ENCODE measurements at places on chromosomes 7 and 10.

- H3K27me3 ChIP-seq, result no peaks in the 10 kb centered on the region
- H3K4me3 ChIP-seq, result no peak overlapping the region
- no peak overlapping the region for H3K27ac ChIP-seq
- peaks cover 9% of the 10 kb centered on the region for H3K4me1 ChIP-seq
- H3K36me3 ChIP-seq, result no peaks in the 10 kb centered on the region
These were observed 27.9 kb downstream of the C7orf25 start for GRCh38 chr7:42883950-42884349.

DNA sequence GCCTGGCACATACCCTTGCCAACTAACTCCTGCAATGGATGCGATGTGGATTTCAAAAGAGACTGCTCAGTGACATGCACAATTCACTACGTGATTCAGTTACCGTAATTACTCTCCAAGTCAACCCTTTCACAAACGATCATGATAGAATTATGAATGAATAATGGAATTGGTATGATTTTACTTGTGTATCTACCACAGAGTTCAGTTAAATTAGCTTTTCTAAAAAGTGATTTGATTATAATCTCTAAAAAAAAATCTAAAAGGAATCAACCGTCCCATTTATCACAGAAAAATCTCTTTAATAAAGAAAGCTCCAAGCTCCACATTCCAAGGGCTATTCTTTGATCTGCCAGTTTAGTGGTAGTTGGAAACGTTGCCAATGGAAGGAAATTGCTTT, 30.4 kb upstream of the RSU1 start:
- H3K27ac ChIP-seq, result no peak overlapping the region
- peaks cover 10% of the 10 kb centered on the region for H3K4me1 ChIP-seq
- DNase-seq, result no peak
- H3K4me3 ChIP-seq, result no peak overlapping the region
- no peaks in the 10 kb centered on the region for H3K36me3 ChIP-seq
- H3K27me3 ChIP-seq, result no peaks in the 10 kb centered on the region

DNA sequence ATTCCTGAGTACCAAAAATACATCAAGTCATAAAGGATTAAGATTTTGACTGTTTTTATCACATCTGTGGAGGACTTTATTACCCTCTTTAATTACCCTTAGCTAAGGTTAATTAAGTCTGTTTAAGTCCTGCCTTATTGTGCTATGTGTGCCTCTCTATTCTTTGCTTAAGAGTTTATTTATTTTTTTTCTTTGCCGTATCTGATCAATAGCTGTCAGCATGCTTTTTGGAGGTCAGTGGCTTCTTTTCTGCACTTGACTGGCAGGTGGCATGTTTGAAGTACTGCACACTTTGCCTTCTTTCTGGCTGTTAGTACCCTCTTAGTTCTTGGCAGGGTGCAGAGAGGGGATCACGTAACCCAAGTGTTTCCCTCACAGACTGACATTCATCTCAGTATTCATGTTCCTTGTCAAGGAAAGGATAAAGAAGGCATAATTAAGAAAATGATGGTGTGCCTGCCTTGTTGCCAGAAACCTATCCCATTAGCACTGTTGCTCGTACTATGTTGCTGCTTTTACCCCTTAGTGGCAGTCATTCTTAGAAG, 225.8 kb downstream of the EXOC4 start:
- H3K4me1 ChIP-seq, result peaks cover 18% of the 10 kb centered on the region
- H3K27ac ChIP-seq, result no peak overlapping the region
- DNase-seq, result no peak

DNA sequence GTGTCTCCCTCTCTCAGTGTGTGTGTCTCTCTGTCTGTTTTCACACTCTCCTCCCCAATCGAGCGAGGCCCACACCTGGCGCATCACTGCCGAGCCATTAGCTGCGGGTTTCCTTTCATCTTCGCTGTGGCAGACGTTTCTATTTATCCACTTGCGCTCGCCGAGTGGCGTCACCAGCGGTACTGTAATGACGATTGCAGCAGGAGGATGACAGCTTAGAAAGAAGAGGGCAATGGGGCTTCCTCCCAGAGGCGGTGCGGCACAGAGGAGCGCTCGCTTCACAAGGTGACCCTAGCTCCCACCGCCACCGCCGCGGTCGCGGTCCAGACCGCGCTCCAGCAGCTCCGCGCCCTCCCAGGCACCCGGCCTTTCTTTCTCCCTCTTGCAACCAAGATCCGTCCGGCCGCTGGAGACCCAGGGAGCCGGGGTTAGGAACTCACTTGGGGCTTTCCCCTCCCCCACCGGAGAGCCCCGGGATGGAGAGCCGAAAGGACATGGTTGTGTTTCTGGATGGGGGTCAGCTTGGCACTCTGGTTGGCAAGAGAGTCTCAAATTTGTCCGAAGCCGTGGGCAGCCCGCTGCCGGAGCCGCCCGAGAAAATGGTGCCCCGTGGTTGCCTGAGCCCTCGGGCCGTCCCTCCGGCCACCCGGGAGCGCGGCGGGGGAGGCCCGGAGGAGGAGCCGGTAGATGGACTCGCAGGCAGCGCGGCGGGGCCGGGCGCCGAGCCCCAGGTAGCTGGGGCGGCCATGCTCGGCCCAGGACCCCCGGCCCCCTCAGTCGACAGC, at the start of gene EVX1:
Gene EVX1 (plus strand): TSS at position 248 of the 785 bp plus-strand sequence. CDS start 229 bp downstream, at position 477.
- H3K4me3 ChIP-seq, result no peak within 1 kb of the TSS
- peaks cover 53% of the 10 kb centered on the region for H3K27me3 ChIP-seq
- no peak within 1 kb of the TSS for H3K27ac ChIP-seq

DNA sequence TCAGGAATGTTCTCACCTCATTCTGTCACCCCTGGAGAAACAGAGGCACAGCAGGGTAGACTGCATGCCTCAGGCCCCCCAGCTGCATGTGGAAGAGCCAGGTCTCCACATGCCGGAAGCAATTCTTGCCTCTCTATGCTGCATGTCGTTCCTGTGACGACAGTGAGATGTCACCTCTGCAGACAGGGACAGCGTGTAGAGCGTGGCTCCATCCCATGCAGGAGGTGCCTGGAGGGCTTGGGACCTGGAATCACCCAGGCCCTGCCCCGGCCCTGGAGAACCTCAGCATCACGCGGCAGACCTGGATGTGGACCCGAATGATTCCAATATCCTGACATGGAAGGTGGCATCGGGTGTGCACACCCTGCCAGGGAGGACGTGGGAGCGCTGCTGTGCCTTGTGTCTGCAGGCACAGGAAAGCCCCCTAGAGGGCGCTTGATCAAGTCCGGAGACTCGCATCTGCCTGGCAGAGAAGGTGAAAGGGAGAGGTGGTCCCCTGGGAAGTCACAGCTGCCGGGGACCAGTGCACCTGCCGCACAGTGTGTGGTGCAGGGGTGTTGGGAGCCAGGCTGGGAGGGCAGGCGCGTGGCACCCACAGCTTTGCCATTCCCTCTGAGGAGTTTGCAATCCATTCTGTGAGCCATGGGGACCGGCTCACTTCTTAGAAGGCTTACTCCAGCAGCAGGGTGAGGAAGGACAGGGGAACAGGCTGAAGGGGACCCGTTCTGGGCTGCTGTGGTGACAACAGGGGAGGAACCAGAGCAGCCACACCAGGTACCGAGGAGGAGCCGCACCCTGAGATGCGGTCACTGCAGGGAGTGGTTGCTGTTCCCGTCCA, 45.3 kb upstream of the EN2 start:
- peaks cover 39% of the 10 kb centered on the region for H3K27me3 ChIP-seq
- H3K27ac ChIP-seq, result no peak overlapping the region
- H3K4me3 ChIP-seq, result no peak overlapping the region
- H3K36me3 ChIP-seq, result no peaks in the 10 kb centered on the region

DNA sequence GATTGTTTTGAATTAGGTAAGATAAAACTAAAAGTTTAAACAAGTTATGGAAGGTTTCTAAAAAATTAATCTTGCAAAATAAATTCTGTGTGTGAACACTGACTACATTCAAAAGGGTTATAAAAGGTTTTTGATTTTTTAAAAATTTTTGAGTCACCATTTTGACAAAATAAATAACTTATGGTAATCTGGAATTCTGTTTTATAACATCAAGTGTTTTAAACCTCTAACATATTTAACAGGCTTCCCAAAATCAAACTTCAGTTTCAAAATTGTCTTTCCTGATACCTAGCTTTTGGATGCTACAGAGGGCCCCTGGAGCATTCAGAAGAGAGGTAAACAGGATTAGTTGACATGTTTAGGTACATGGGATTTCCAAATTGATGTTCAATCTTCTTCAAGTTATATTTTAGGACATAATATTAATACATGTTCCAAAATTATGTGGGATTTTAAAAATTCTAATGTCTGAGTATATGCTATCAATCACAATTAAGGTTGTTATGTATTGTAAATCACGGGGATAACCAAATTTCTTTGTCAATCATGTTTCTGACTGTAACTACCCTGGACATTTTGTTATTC, 8.1 kb upstream of the CPA2 start:
- H3K27ac ChIP-seq, result no peak overlapping the region
- H3K36me3 ChIP-seq, result no peaks in the 10 kb centered on the region

DNA sequence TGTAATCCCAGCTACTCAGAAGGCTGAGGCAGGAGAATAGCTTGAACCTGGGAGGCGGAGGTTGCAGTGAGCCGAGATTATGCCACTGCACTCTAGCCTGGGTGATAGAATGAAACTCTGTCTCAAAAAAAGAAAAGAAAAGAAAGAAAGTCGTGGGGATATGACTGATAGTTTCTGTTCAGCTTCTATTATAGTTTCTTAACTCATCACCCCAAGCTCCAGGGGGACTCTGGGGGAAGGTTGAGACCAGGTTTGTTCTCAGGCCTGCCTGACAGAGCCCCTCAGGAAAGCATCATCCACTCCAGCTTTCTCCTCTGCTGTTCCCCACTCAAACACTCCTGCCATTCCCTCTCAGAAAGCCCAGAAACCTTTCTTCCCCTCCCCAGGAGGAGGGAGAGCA, 542.4 kb upstream of the GALNT17 start:
- H3K36me3 ChIP-seq, result no peaks in the 10 kb centered on the region
- H3K27ac ChIP-seq, result no peak overlapping the region
- H3K27me3 ChIP-seq, result no peaks in the 10 kb centered on the region
- no peak overlapping the region for H3K4me3 ChIP-seq
- no peaks in the 10 kb centered on the region for H3K4me1 ChIP-seq
- no peak for DNase-seq

GRCh38 chr10:69840773-69841172, 39.1 kb downstream of the COL13A1 start:
- peaks cover 12% of the 10 kb centered on the region for H3K4me1 ChIP-seq
- no peaks in the 10 kb centered on the region for H3K36me3 ChIP-seq
- H3K27me3 ChIP-seq, result no peaks in the 10 kb centered on the region
- H3K27ac ChIP-seq, result no peak overlapping the region

- peak overlapping the region; percentile 65 for H3K4me3 ChIP-seq
- no peak for DNase-seq
- H3K27me3 ChIP-seq, result no peaks in the 10 kb centered on the region
- peaks cover 13% of the 10 kb centered on the region for H3K36me3 ChIP-seq
- H3K27ac ChIP-seq, result peak overlapping the region; percentile 95
These were observed 33.3 kb downstream of the DNAJB12 start for GRCh38 chr10:72321248-72322029.

- DNase-seq, result no peak
- no peaks in the 10 kb centered on the region for H3K4me1 ChIP-seq
- H3K27me3 ChIP-seq, result peaks cover 56% of the 10 kb centered on the region
- no peaks in the 10 kb centered on the region for H3K36me3 ChIP-seq
- no peak overlapping the region for H3K27ac ChIP-seq
These were observed 43.0 kb upstream of the DLX6 start for GRCh38 chr7:96962221-96962885.

- no peak overlapping the region for H3K27ac ChIP-seq
- H3K4me3 ChIP-seq, result no peak overlapping the region
- H3K36me3 ChIP-seq, result no peaks in the 10 kb centered on the region
- H3K27me3 ChIP-seq, result peaks cover 39% of the 10 kb centered on the region
These were observed 211.5 kb downstream of the DGKB start for GRCh38 chr7:14691034-14691433.

DNA sequence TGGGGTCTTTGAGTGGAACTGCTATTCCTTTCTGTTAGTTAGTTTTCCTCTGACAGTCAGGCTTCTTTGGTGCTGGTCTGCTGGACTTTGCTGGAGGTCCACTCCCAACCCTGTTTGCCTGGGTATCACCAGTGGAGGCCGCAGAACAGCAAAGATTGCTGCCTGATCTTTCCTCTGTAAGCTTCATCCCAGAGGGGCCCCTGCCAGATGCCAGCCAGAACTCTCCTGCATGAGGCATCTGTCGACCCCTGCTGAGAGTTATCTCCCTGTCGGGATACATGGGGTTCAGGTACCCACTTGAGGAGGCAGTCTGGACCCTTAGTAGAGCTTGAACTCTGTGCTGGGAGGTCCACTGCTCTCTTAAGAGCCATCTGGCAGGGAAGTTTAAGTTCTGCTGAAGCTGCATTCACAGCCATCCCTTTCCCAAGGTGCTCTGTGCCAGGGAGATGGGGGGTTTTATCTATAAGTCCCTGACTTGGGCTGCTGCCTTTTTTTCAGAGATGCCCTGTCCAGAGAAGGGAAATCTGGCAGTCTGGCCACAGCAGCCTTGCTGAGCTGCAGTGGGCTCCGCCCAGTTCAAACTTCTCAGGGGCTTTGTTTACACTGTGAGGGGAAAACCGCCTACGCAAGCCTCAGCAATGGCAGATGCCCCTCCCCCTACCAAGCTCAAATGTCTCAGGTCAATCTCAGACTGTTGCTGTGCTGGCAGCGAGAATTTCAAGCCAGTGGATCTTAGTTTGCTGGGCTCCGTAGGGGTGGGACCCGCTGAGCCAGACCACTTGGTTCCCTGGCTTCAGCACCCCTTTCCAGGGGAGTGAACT, 89.7 kb upstream of the CDK6 start:
- DNase-seq, result no peak
- peaks cover 6% of the 10 kb centered on the region for H3K36me3 ChIP-seq
- no peaks in the 10 kb centered on the region for H3K4me1 ChIP-seq

GRCh38 chr10:8049045-8049864, 5.2 kb upstream of the GATA3 start:
- H3K27me3 ChIP-seq, result peaks cover 11% of the 10 kb centered on the region
- no peaks in the 10 kb centered on the region for H3K36me3 ChIP-seq
- H3K4me3 ChIP-seq, result peak overlapping the region; percentile 67

- no peaks in the 10 kb centered on the region for H3K4me1 ChIP-seq
- DNase-seq, result no peak
- no peaks in the 10 kb centered on the region for H3K27me3 ChIP-seq
- H3K27ac ChIP-seq, result no peak overlapping the region
- H3K36me3 ChIP-seq, result peaks cover 6% of the 10 kb centered on the region
These were observed 7.9 kb upstream of the NUDCD3 start for GRCh38 chr7:44498230-44498954.

- DNase-seq, result no peak
- H3K27me3 ChIP-seq, result peaks cover 44% of the 10 kb centered on the region
- H3K4me3 ChIP-seq, result no peak overlapping the region
- no peak overlapping the region for H3K27ac ChIP-seq
- no peaks in the 10 kb centered on the region for H3K36me3 ChIP-seq
These were observed 344.2 kb upstream of the POM121L12 start for GRCh38 chr7:52691257-52691656.

GRCh38 chr10:125633517-125633999, 49.4 kb downstream of the TEX36 start:
- H3K27ac ChIP-seq, result no peak overlapping the region
- H3K4me1 ChIP-seq, result no peaks in the 10 kb centered on the region
- H3K36me3 ChIP-seq, result no peaks in the 10 kb centered on the region
- H3K27me3 ChIP-seq, result peaks cover 64% of the 10 kb centered on the region
- no peak overlapping the region for H3K4me3 ChIP-seq
- DNase-seq, result peak; percentile 8

- H3K27me3 ChIP-seq, result no peaks in the 10 kb centered on the region
- H3K4me1 ChIP-seq, result peaks cover 20% of the 10 kb centered on the region
- no peak overlapping the region for H3K4me3 ChIP-seq
- no peaks in the 10 kb centered on the region for H3K36me3 ChIP-seq
These were observed 20.2 kb upstream of the PPIF start for GRCh38 chr10:79327090-79327457.

- no peaks in the 10 kb centered on the region for H3K27me3 ChIP-seq
- H3K4me1 ChIP-seq, result no peaks in the 10 kb centered on the region
- no peak overlapping the region for H3K4me3 ChIP-seq
These were observed 311.7 kb upstream of the NEBL start for GRCh38 chr10:21208666-21209316.
